Lower lobe of right lung (tissue), 2 donors: ENCODE measurements at places on chromosomes 2 and 18.

DNA sequence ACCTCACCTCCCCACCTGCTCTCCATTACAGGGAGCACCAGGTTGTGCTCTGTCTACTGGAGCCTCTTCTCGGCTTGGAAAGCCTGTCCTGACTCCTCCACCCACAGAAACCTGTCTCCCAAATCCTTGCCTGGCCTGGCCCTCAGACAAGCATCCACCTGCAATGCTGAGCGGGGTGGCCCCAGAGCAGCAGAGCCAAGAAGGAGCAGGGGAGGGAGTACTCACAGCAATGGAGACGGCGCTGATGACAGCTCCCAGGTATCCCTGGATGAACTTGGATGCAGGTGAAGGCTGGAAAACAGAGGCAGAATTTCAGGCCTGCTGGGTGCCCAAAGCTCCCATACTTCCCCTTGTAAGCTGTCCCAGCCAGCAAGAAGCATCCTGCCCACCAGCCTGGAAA lies 72.8 kb downstream of the SFXN5 start:
- no peak overlapping the region for H3K4me3 ChIP-seq
- H3K27me3 ChIP-seq, result no peaks in the 10 kb centered on the region
- no peaks in the 10 kb centered on the region for H3K36me3 ChIP-seq
- H3K27ac ChIP-seq, result no peak overlapping the region
- no peak for DNase-seq

GRCh38 chr2:160214461-160215445 lies 14.7 kb upstream of the ITGB6 start:
- H3K27ac ChIP-seq, result no peak overlapping the region
- no peaks in the 10 kb centered on the region for H3K27me3 ChIP-seq
- H3K36me3 ChIP-seq, result no peaks in the 10 kb centered on the region
- DNase-seq, result peak; percentile 54

DNA sequence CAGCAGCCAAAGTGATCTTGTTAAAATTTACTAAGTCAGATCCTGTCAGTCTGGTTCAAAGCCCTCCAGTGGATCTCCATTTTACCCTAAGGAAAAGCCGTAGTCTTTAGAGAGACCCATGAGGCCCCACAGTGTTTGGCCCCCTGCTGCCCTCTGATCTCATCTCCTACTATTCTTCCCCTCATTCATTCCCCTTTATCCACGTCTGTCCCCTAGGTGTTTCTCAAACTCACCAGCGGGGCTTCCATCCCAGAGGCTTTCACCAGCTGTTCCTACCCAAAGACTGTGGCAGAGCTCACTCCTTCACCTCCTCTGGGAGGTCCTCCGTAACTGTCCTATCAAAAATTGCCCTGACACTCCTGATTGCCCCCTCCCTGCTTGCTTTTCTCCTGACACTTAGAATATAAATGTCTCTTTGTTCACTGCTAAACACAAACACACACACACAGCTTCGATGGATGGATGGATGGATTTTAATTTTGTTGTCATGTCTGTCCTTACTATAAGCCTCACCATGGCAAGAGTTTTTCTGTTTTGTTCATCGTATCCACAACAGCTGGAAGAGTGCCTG lies 26.1 kb downstream of the LIMS1 start:
- DNase-seq, result no peak
- no peaks in the 10 kb centered on the region for H3K36me3 ChIP-seq
- H3K4me1 ChIP-seq, result peaks cover 5% of the 10 kb centered on the region
- no peak overlapping the region for H3K27ac ChIP-seq
- no peak overlapping the region for H3K4me3 ChIP-seq

GRCh38 chr2:85905187-85905666 lies 16.4 kb upstream of the ST3GAL5 start:
- no peak for DNase-seq
- H3K4me3 ChIP-seq, result no peak overlapping the region
- peaks cover 13% of the 10 kb centered on the region for H3K4me1 ChIP-seq

GRCh38 chr2:196183172-196183473 lies 11.7 kb upstream of the STK17B start:
- H3K27me3 ChIP-seq, result no peaks in the 10 kb centered on the region
- no peaks in the 10 kb centered on the region for H3K36me3 ChIP-seq
- peak overlapping the region; percentile 24 for H3K27ac ChIP-seq
- no peak overlapping the region for H3K4me3 ChIP-seq
- DNase-seq, result no peak
